Stimulated activated CD4-positive, alpha-beta T cell treated with anti-CD3 and anti-CD28 coated beads, Interleukin-12 subunit alpha, Interleukin-12 subunit beta, amount 100 ng/mL, for 48 hours (primary cell): ENCODE measurements at places on chromosomes 3 and 15.
A peak's percentile ranks its signal among the peaks of the same experiment; 100 is the strongest.

- DNase-seq: no peak
Measured at GRCh38 chr3:188936597-188937107, 235.1 kb upstream of the TPRG1 start.

- DNase-seq: no peak
Measured at GRCh38 chr3:123597561-123597960, 12.7 kb upstream of the HACD2 start.

- peak; percentile 48 for DNase-seq
Measured at GRCh38 chr3:113531826-113532697, at the start of gene SIDT1. Gene SIDT1, plus strand, starts transcription at chr3:113532555. Its CDS starts 467 bp downstream, at chr3:113533022.

- DNase-seq: no peak
Measured at GRCh38 chr15:42315521-42315920, 42.3 kb upstream of the TMEM87A start.

DNA sequence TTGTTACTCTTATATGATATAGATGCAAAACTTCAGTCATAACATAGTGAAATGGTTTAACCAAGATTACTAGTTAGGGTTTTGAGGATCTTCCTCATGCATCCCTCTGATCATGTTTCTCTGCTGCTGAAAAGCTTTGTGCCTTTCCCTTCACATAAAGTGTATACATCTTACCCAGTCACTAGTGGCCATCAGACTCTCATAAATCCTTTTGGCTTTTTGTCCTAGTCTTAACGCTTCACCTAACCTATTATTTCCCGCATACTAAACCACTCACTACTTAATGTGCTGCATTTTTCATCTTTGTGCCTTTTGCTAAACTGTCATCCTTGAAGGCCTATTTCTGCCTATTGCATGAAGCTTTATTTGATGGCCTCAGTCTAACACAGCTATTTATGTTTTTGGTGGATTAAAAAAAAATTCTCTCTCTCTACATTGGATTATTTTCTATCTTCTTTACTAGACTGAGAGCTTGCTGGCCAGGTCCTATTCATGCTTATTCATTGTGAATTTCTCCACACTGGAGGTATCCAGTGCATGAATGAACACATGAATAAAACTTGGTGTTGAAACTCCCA, 717.6 kb upstream of the GOLIM4 start:
- no peak for DNase-seq

DNA sequence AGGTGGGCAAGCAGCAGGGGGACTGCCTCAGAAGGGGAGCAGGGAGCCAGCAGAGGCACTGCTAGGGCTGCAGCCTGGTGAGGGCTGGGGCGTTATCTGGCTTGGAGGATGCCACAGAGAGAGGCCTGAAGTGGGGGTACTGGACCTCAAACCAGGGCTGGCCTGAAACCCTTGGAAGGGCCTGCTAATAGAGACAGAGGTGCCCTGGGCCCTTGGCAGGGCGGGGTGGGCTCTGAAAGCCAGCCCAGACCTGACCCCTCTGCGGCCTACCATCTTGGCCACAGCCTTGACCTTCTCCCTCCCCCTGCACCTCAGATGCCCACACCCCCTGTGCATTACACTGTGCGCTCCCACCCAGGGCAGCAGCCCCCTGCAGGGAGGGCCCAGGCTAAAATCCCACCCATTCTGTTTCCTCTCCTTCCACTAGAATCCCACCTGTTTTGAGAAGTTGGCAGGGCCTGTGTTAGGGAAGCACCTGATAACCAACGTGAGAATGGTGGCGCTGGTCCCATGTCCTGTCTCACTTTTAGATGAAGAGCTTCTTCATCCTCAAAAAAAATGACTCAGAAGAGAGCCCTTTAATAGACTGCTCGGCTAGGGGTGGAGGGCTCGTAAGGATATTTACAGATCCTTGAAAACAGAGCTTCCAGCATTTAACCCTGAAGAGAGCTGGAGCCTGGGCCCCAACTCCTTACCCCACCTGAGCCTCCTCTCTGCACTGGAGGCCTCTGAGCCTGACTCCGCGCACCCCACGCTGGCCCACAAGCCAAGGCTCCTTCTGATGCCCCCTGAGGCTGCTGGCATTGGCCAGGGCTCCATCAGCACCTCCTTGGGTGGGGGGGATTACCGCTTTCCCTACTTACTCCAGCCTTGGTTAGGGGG, 29.8 kb downstream of the LOXL1 start:
- DNase-seq: no peak

- no peak for DNase-seq
Measured at GRCh38 chr15:32855942-32856341, 138.1 kb downstream of the GREM1 start.

GRCh38 chr15:31483053-31483985, 156.7 kb downstream of the KLF13 start:
- no peak for DNase-seq

- DNase-seq: no peak
Measured at GRCh38 chr3:126886217-126886616, 96.7 kb upstream of the PLXNA1 start.

GRCh38 chr15:58458076-58458475, 26.3 kb downstream of the LIPC start:
- no peak for DNase-seq

DNA sequence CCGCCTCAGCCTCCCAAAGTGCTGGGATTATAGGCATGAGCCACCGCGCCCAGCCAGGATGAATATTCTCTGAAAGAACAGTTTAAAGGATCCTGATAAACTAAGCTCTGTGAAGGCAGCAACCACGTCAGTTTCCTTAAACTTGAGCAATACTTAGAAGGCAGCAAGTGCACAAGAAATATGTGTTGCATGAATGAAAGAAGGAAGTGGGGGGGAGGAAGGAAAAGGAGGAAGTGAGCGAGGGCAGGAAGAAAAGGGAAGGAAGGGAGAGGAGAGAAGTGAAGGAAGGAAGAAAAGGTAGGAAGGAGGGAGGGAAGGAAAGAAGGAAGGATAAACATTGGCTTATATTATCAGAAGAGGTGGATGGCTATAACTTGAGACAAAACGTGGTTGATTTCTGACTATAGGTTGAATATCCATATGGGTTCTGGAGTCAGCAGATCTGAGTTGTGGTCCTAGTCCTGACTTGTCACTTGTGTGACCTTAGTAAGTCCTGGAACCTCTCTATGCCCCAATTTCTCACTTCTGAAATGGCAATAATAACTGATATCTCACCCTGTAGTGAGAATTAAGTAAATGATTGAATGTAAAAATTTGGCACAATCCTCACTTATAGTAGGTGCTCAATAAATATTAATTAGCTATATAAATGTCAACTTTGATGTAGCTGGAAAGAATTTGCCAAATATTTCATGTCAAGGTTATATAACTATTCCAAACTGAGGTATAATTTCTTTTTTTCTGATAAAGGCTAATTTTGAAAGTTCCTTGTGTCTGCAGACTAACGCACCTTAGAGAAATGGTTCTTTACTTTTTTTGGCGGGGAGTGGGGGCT, 12.0 kb upstream of the SEMA4B start:
- no peak for DNase-seq

- DNase-seq: no peak
Measured at GRCh38 chr3:101193957-101194356, 126.4 kb downstream of the IMPG2 start.

DNA sequence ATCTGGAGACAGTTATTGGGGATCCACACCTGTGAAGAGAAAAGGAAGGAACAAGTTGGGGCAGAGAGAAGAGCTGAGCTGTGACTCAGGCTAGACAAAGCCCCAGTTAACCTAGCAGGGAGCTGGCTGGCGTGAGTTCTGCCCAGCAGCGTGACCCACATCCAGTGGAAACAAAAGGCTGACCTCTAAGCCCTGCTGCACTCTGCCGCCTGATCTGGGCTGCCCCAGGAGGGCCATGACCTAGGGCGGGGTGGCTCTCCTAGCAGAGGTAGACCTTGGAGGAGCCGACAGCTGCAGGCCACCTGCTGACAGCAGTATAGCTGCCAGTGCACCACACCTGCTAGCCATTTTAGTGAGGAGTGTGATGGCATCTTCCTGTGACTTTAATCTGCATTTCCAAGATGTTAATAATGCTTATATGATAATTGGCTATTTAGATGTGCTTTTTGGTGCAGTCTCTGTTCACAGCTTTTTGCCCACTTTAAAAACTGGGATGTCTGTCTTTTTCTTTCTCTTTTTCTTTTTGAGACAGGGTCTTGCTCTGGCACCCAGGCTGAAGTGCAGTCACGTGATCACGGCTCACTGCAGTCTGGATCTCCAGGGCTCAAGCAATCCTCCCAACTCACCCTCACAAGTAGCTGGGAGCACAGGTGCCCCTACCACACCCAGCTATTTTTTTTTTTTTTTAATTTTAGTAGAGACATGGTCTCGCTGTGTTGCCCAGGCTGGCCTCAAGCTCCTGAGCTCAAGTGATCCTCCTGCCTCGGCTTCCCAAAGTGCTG, 78.1 kb downstream of the LSM3 start:
- no peak for DNase-seq

DNA sequence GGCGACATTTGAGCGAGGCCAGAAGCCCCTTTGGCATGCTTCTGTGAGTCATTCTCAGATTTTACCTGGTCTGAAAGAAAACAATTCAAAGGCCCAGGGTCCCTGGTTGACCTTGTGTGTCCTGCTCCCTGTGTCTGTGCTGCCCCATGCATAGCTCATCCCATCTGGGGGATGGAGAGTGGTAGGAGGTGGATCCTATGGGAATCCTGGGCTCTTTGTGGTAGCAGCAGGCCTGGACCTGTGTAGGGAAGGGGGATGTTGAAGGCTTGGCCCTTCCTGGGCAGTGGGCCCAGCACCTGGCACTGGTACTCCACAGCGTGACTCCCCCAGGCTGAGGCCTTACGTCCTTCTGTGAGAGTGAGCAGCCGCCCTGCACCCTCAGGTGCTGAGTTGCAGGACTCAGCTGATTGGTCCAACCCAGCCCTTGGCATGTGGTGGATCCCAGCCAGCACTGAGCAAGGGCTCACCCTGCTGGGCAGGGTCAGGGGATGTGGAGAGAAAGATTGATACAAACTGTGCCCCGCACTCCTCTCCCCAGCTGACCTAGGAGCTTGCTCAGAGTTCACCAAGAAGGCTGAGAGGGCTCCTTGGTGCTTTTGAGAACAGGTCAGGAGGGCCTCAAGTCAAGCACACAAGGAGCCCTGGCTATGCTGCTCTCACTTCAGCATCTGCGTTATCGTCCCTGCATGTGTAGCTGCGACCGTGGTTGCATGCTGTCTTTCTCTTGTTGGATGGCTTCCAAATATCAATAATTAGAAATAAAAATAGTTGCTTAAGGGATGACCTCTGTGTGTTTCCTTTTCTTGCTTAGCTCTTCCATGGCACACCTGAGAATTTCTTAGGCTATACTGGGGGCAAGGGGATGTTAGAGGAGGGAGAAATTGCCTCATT, 21.4 kb upstream of the JMJD7 start:
- DNase-seq: no peak

DNA sequence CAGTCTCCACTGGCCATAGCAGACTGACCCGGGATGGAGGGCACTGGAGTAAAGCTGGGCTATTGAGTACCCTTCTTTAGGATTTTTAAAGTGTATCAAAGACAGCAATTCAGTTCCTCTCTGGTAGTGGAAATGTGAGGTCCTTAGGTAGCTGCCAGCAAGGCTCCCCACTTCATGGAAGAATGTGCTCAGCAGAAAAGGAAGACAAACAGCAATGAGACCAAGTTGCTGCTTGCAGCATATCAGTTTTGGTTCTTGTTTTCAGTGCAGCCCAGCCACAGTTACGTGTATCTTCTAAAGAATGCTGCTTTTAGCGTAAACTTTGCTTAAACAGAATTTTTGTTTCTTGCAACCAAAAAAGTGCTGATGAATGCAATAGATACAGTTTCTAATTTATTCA, 374.0 kb upstream of the CBLB start:
- DNase-seq: no peak

DNA sequence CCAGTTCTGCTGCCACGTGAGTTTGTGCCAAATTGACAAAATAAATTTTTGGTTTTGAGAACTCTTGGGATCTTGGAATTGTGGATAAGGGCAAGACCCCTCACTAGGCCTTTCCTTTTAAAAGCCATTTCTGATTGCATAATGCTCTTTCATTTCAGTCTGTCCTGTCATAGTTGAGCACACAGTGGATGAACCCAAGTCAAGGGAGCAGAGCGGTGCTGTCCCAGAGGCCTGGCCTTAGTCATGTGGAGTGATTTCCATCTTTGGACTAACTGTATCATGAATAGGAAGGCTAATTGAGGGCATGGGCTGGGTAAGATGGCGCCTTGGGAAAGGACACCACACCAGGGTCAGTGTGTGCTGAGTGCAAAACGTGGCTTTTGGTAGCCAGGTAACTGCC, 304.0 kb downstream of the UACA start:
- no peak for DNase-seq

- DNase-seq: peak; percentile 46
Measured at GRCh38 chr15:94119923-94120775, 111.2 kb upstream of the MCTP2 start.

GRCh38 chr15:89412905-89413411, 78.3 kb upstream of the POLG start:
- DNase-seq: no peak

GRCh38 chr3:28940994-28941393, 339.9 kb upstream of the RBMS3 start:
- DNase-seq: no peak

DNA sequence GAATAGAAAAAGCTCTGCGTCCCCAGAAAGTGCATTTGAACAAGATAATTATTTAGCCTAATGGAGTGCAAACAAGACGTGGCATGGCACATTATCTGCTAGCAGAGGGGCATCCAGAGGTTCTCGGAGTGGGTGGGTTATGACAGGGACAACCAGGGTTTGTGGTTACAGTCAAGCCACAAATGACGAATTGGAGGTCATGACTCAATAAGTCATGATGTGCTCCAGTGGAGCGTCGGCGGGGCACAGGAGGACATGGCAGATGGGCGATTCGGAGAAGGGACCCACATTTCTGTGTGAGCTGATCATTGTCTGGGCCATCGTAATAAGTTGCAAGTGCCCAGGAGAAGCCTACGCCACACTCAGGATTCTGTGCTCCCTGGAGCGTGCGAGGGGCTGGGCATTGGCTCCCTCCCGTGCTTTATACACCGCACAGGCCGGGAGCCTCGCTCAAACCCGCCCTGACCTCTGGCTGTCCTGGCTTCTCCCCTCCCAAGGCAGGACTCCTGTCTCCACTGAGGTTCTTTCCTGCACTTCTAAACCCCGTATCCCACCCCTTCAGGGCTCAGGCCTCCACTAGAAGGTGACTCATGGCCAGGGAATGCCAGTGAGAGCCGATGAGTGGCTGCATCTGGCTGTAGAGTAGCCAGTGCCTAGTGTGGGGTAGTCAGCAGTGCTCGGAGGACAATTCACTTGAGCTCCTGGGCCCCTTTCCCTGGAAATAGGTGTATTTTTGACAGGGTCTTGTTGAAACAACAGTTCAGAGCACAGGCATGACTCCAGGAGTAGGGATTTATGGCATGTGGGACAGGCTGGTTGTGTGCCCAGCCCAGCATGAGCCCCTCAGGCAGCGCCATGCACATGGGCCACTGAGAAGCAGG, 67.4 kb downstream of the GRIP2 start:
- no peak for DNase-seq

DNA sequence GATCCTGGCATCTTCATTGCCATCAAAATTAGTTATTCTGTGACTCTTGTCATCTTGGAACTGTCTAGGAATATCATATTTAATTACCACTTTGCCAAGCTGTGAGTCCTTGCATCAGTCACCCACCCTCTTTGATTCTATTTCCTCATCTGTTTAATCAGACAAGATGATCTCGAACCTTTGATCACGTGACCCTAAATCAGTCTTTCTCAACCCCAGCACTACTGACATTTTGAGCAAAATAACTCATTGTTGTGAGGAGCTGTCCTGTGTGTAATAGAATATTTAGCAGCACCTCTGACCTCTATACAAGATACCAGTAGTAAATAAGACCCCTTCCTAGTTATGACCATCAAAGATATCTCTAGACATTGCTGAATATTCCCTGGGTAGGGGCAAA, 343.4 kb upstream of the ARPP21 start:
- DNase-seq: no peak
